8988T (cell line): ENCODE measurements at places on chromosomes 7 and 10.

DNA sequence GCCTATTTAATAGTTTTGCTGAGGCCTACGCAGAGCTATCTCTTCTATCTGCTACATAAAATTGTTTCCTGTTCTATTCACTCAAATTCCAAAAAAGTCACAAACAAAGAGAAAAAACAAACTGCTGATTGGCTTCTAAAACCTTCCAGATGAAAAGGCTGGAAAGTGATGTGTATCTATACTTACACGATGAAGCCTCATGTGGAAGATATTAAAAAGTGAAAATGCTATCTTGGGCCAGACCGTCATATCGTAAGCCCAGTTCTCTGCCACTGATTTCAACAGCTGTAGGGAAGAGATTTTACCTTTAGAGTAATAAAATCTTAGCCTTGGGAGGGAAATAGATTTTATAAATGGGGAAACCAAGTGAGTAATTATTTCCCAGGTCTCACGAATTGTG lies 394.8 kb downstream of the KIF20B start:
- no peak for DNase-seq

DNA sequence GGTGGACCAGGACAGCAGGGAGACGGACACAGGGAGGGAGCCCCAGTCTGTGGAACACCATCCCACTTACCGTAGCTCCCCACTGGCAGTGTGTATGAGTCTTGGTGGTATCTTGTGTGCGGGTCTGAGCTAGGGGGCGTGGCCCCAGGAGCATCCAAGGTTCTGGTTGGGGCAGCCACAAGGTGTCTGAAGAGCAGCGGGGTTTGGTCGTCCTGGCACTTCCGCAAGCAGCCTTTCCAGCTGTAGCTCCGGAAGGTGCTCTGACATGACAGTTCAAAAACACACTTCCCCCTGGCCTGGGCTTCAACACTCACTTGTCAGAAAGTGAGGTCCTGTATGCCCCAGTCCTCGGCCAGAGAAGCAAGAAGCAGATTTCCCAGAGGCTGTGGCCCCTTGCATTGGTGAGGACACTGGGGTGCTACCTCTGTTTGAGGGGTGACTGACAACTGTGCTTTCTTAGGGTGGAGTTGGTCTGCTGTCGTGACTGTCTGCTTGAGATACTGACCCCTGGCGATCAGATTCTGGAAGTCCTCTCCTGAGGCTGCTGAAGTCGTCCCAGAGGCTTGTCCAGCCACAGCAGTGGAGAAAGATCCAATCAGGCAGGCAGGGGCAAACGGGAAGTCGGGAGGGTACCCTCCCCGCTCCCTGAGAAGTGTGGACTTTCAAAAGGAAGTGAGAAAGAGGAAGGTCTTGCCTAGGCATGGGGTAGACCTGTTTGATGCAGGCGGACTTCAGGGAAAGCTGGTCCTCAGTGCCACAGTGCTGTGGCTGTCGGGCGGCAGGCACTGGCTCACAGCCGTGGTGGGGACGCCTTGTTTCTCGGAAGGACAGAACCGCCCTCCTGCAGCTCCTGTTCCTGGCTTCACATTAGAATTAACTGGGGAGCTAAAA lies 51.4 kb upstream of the PFKFB3 start:
- DNase-seq = peak; percentile 62

DNA sequence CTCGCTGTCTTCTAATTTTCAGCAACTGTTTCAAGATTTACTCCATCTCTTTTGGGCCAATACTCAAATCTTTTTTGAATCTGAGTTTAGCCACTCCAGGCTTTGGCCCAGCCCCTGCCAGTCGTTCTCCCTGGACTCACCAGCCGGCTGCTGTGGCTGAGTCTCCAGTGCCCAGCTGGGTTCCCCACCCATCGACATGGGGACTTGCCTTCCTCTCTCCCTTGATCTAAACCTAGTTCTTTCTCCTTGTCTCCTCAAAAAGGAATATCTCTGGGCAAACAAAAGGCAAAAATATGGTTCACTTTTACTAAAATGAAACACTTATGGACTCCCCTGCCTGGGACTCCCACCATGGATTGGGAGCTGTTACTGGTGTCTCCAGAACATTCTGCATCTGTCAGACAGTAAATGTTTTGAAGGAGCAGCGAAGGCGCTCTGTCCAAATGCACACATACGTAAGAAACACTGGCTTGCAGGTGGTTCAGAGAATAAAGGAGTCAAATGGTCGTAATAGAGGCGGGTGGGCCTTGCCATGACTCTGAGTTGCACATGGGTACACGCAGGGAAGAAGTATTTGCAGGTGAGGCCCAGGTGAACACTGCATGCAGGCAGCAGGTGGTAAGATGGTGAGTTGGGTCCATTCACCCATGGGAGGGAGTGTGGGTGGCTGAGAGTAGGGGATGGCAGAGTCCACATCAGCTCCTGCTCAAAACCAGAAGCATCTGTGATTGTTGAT lies 35.5 kb upstream of the HABP2 start:
- no peak for DNase-seq

GRCh38 chr10:4512196-4512595 lies 313.8 kb upstream of the AKR1E2 start:
- no peak for DNase-seq

DNA sequence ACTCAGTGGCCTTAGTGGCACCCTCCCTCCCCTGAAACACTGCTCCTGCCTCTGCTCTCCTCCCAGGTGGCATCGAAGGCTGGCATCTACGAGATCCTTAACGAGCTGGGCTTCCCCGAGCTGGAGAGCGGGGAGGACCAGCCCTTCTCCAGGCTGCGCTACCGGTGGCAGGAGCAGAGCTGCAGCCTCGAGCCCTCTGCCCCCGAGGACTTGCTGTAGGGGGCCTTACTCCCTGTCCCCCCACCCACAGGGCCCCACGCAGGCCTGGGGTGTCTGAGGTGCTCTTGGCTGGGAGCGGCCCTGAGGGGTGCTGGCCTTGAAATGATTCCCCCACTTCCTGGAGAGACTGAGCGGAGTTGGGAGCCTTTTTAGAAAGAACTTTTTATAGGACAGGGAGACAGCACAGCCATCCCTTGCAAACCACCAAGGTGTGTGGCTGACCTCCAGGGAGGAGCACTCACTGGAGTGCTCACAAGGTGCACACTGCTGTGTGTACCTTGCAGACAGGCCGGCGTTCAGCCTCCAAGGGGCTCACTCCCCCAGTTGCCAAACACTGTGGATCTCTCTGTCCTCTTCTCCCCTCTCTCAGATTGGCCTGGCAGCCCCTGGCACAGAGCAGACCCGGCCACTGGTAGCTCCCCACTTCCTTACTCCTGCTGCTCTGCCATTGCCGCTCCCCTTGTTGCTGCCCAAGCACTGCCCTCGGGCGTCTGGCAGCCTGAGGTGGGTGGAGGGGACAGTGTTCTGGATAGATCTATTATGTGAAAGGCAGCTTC lies 35.8 kb downstream of the PRF1 start:
- DNase-seq = no peak
